WTC11 (cell line): ENCODE measurements at places on chromosomes 7 and 10. TPM values are rescaled to one million over a fixed set of nuclear protein-coding genes. Genes with fewer than 3 reads are reported as not detected.

- H3K27me3 ChIP-seq = no peaks in the 10 kb centered on the region
- DNase-seq = peak; percentile 23
- peaks cover 3% of the 10 kb centered on the region; the same call in 1 of the 2 replicates for H3K4me1 ChIP-seq
- peak overlapping the region; percentile 14; the same call in 1 of the 2 replicates for H3K27ac ChIP-seq
- peaks cover 12% of the 10 kb centered on the region for H3K36me3 ChIP-seq
- H3K4me3 ChIP-seq = no peak overlapping the region
Measured at GRCh38 chr10:84375011-84375410, 46.6 kb downstream of the CCSER2 start.

Gene FAM107B
- total RNA-seq = 15.6 to 22.4 TPM (median 18.3 TPM) in 3 replicates

Gene MAT1A
- total RNA-seq = 2.3 to 5.0 TPM (median 4.3 TPM) in 3 replicates

GRCh38 chr7:148422030-148422429 lies 168.5 kb upstream of the C7orf33 start:
- no peaks in the 10 kb centered on the region for H3K27me3 ChIP-seq
- H3K27ac ChIP-seq = no peak overlapping the region
- H3K4me1 ChIP-seq = no peaks in the 10 kb centered on the region
- DNase-seq = no peak
- H3K4me3 ChIP-seq = no peak overlapping the region

GRCh38 chr10:88946965-88947590 lies 5.5 kb downstream of the ACTA2 start:
- peaks cover 13% of the 10 kb centered on the region for H3K4me1 ChIP-seq
- H3K27me3 ChIP-seq = no peaks in the 10 kb centered on the region
- H3K4me3 ChIP-seq = no peak overlapping the region
- no peaks in the 10 kb centered on the region for H3K36me3 ChIP-seq
- DNase-seq = no peak

DNA sequence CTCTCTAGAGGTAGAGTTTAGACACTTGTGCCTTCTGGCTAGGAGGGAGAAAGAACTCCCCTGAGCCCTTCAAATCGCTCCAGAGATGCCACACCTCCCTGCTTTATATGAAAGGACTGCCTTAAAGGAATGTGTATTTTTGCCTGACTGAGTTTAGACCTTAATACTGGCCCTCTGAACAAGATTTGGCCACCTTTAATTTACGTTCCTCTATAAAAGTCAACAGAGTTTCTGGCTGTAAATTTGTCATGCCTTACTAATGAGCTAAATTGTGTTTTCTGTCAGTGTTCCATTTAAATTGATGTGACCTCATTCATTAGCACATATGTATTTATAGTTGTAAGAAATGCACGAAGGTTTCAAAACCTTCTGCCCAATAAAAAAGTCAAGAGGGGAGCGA lies 48.0 kb downstream of the SEMA3C start:
- H3K36me3 ChIP-seq = no peaks in the 10 kb centered on the region
- no peak overlapping the region for H3K4me3 ChIP-seq
- no peak overlapping the region for H3K27ac ChIP-seq

- no peak overlapping the region for H3K4me3 ChIP-seq
- DNase-seq = no peak
- H3K36me3 ChIP-seq = peaks cover 15% of the 10 kb centered on the region
- peaks cover 59% of the 10 kb centered on the region for H3K4me1 ChIP-seq
- peak overlapping the region; percentile 72; the same call in 1 of the 2 replicates for H3K27ac ChIP-seq
Measured at GRCh38 chr7:105797652-105798051, 78.7 kb downstream of the ATXN7L1 start.

DNA sequence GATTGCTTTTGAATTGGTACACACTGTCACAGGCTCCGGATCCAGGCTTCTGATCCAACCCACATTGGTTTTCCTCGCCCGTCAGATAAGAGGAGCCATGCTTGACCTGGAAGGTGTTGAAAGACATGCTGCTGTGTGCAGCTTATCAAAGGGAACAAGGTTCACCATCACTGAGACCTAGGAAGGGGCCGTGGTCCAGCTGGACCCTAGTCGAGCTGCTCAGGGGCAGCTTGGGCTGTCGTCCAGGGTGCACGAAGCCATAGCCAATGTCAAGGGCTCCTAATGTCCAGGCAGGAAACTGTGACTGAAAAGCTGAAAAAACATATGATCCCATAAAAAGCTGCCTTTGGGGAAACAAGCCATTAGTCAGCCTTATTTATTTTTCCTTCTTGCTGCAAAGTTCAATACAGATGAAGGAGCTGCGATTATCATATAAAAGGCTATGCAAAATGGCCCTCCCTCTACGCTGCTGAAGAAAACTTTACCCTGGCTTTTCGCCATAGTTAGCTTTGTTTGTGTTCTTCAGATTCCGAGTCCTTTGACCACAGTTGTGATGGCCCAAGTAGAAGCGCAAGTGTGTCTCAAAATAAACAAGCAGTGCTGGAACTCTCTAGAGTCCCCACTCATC lies 118.0 kb downstream of the CREB5 start:
- H3K27ac ChIP-seq = peak overlapping the region; percentile 33
- DNase-seq = no peak
- H3K4me1 ChIP-seq = peaks cover 22% of the 10 kb centered on the region
- H3K4me3 ChIP-seq = no peak overlapping the region
- H3K27me3 ChIP-seq = no peaks in the 10 kb centered on the region

Gene UBE2D4
- total RNA-seq = 2.4 to 4.1 TPM (median 3.9 TPM) in 3 replicates

DNA sequence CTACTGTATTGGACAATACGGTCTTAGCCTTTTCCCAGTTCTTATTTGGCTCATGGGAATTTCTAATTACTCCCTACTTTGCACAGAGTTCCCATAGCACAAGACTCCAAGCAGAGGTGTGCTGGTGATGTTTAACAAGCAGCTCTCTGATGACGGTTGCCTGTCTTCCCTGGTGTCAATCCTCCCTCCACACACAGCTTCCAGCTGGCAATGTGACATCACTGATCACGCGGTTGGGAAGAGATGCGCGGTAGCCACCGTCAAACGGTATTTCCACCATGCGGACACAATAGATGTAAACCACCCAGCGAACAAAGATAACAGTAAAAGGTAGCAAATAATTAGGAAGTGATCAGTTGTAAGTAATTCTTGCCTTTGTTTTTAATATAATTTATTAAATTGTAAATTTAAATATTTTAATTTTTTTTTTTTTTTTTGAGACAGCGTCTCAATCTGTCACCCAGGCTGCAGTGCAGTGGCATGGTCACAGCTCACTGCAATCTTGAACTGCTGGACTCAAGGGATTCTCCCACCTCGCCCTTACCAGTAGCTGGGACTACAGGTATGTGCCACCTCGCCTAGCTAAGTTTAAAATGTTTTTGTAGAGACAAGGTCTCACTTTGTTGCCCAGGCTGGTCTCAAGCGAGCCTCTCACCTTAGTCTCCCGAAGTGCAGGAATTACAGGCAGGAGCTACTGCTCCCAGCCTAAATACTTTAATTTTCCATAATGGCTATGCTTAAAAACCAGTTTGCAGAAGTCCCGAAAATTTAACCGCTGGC lies 36.3 kb upstream of the IL15RA start:
- H3K4me1 ChIP-seq = peaks cover 7% of the 10 kb centered on the region
- H3K4me3 ChIP-seq = no peak overlapping the region
- H3K27me3 ChIP-seq = no peaks in the 10 kb centered on the region
- no peak for DNase-seq
- peak overlapping the region; percentile 85; the same call in 1 of the 2 replicates for H3K27ac ChIP-seq

Gene ATG9B
- 2.4 to 3.8 TPM (median 2.4 TPM) in 3 replicates for total RNA-seq

DNA sequence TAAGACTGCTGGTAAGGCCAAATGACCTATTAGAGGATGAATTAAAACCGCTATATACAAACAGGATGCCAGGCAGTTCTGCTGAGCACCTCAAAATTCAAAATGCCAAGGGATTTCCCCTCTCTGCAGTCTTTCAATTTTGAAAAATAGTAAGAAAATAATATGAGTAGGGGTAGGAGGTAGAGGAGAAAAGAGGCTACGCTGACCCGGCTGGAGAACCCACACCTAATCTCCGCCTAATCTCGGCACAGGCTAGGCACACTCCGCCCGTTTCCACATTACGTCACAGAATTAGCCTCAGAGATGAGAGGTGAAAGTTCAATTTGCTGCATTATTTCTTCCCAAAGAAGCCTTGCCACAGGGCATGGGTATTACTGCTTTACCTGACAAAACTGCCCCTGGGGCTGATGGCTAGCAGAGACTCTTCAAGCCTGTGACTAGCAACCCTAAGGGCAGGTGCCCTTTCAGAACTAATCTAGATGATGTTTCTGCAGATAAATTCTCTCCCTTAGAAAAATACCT lies 21.3 kb upstream of the SPOCK2 start:
- no peak for DNase-seq
- H3K27me3 ChIP-seq = no peaks in the 10 kb centered on the region
- no peak overlapping the region for H3K4me3 ChIP-seq
- H3K27ac ChIP-seq = peak overlapping the region; percentile 34; the same call in 1 of the 2 replicates
- H3K4me1 ChIP-seq = no peaks in the 10 kb centered on the region
- no peaks in the 10 kb centered on the region for H3K36me3 ChIP-seq

GRCh38 chr10:133336577-133337369 lies at the start of gene CALY:
Gene CALY, minus strand, starts transcription at chr10:133336896. Its CDS starts 7,907 bp downstream, at chr10:133328989.
- H3K27ac ChIP-seq = no peak within 1 kb of the TSS
- peak; percentile 81 for DNase-seq
- no peaks in the 10 kb centered on the region; the same call in 1 of the 2 replicates for H3K4me1 ChIP-seq

- H3K4me3 ChIP-seq = no peak overlapping the region
- no peak overlapping the region for H3K27ac ChIP-seq
- no peaks in the 10 kb centered on the region; the same call in 1 of the 2 replicates for H3K27me3 ChIP-seq
Measured at GRCh38 chr10:125772864-125773180, 2.8 kb downstream of the MMP21 start.

DNA sequence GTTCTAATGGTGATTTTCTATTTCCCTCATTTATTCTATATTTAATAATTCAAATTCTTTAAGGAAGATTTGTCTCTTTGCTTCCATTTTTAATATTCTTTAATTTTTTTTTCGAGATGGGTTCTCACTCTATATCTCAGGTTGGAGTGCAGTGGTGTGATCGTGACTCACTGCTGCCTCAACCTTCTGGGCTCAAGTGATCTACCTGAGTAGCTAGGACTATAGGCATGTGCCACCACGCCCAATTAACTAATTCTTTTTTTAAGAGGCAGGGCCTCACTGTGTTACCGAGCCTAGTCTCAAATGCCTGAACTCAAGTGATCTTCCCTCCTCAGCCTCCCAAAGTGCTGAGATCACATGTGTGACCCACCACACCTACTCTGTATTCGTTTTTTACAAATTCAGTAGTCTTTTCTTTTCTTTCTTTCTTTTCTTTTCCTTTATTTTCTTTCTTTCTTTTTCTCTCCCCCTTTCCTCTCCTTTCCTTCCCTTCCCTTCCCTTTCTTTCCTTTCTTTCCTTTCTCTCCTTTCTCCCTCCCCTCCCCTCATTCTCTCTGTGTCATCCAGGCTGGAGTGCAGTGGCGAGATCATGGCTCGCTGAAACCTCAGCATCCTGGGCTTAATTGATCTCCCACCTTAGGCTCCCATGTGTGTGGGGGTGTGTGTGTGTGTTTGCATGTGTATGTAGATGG lies 323.1 kb downstream of the ADK start:
- H3K36me3 ChIP-seq = peaks cover 8% of the 10 kb centered on the region; the same call in 1 of the 2 replicates
- no peaks in the 10 kb centered on the region for H3K27me3 ChIP-seq
- H3K4me1 ChIP-seq = no peaks in the 10 kb centered on the region

- H3K27me3 ChIP-seq = no peaks in the 10 kb centered on the region
- no peak overlapping the region for H3K4me3 ChIP-seq
- H3K4me1 ChIP-seq = peaks cover 7% of the 10 kb centered on the region; the same call in 1 of the 2 replicates
- DNase-seq = no peak
- H3K27ac ChIP-seq = no peak overlapping the region
Measured at GRCh38 chr7:13159003-13159402, 471.6 kb downstream of the ARL4A start.

- no peaks in the 10 kb centered on the region for H3K36me3 ChIP-seq
- no peak overlapping the region for H3K27ac ChIP-seq
- no peaks in the 10 kb centered on the region for H3K4me1 ChIP-seq
- no peak for DNase-seq
Measured at GRCh38 chr10:113541549-113541927, 11.3 kb upstream of the HABP2 start.

DNA sequence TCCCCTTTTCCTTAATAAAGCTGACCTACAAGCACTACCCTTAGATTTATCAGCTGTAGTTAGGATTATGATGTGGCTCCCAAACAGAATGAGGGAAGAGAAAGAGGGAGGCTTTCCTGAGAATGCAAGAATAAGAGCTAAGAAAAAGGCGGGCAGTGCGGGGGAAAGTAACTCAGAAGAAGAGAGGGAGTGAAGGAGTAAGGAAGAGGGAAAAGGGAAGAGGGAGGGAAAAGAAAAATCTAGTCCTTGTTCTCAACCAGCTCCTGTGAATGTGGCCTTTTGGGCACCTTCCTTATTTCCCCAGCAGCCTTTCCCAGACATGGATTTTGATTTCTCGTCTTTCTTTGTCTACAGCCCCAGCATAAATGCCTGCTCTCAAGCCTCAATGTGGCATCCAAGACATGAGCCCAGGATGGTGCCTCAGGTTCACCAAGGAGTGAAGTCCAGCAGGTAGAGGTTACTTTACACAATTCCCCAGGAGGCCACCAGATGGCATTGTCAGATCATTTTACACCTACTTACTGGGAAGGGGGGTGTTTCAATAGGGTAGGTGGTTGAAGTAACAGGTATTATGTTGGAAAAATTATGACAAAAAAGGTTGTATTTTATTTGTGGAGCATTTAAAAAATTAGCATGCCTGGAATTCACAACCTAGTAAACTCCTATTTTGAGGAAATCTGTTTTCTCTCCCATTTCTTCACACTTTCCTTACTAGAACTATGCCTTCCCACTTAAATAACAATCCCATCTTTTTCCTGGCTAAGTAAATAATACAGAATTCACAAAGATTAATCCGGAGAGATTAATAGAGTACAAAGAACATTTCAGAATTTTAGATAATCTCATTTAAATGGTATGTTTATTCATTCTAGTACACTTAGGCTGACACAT lies 106.5 kb downstream of the HTR7 start:
- H3K4me3 ChIP-seq = no peak overlapping the region
- no peaks in the 10 kb centered on the region for H3K27me3 ChIP-seq
- H3K4me1 ChIP-seq = peaks cover 13% of the 10 kb centered on the region
- no peaks in the 10 kb centered on the region for H3K36me3 ChIP-seq
- H3K27ac ChIP-seq = no peak overlapping the region

DNA sequence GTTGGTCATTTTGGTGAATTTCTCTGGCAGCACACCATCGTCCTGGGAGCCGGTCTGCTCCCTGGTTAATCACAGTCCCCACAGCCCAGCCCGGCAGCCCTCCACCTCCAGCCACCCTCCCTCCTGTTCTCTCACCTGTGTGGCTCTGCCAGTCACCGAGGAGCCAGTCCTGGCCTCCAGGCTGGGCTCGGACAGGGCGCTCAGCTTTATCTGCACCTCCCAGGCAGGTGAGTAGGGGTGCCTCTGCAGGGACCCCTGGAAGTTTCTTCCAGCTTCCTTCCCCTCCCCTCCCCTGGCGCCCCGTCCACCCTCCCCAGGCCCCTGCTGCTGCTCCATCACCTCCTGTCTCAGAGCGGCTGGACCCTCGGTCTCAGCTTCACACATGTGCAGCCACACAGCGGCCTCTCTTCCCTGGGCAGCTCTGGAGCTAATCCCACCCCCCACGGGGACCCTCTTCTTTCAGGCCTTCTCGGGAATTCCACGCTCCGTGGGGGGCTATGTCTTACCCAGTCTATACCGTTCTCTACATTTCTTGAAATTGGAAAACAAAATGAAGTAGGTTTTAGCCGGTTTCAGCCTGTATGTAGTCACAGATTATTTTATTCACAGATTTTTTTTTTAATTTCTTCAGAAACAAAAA lies 213.9 kb upstream of the PPP2R2D start:
- H3K27ac ChIP-seq = no peak overlapping the region
- no peak overlapping the region for H3K4me3 ChIP-seq
- H3K27me3 ChIP-seq = no peaks in the 10 kb centered on the region; the same call in 1 of the 2 replicates
- H3K36me3 ChIP-seq = no peaks in the 10 kb centered on the region
- peak; percentile 58 for DNase-seq

Gene CTAGE4
- total RNA-seq = 18.3 to 23.3 TPM (median 20.9 TPM) in 3 replicates

Gene WASL
- total RNA-seq = 29.9 to 34.4 TPM (median 30.0 TPM) in 3 replicates

Gene TMEM26
- total RNA-seq = 1.4 to 1.6 TPM (median 1.6 TPM) in 3 replicates

GRCh38 chr7:70830060-70830395 lies 301.9 kb upstream of the GALNT17 start:
- H3K36me3 ChIP-seq = peaks cover 10% of the 10 kb centered on the region
- DNase-seq = no peak
- H3K27ac ChIP-seq = peak overlapping the region; percentile 52; the same call in 1 of the 2 replicates
- peaks cover 16% of the 10 kb centered on the region for H3K4me1 ChIP-seq
- H3K4me3 ChIP-seq = no peak overlapping the region
